ENCODE measurements at places on chromosomes 5 and 9. TPM values are rescaled to one million over a fixed set of nuclear protein-coding genes. Genes with fewer than 3 reads are reported as not detected.

CD14 gene
- total RNA-seq = not detected

GRCh38 chr5:134055015-134055414 is 50.2 kb upstream of the VDAC1 start:
- H3K4me3 ChIP-seq = no peak overlapping the region
- no peak for DNase-seq
- H3K27ac ChIP-seq = no peak overlapping the region
- H3K27me3 ChIP-seq = no peaks in the 10 kb centered on the region
- no peaks in the 10 kb centered on the region for H3K4me1 ChIP-seq

GRCh38 chr5:148875205-148875875 is 48.9 kb downstream of the ADRB2 start:
- H3K27me3 ChIP-seq = no peaks in the 10 kb centered on the region
- no peak overlapping the region for H3K27ac ChIP-seq
- H3K4me1 ChIP-seq = peaks cover 21% of the 10 kb centered on the region
- no peak overlapping the region for H3K4me3 ChIP-seq
- H3K36me3 ChIP-seq = no peaks in the 10 kb centered on the region

PCDHGA2 gene
- total RNA-seq = 0.04 TPM

UQCRQ gene
- total RNA-seq = 179 TPM

DNA sequence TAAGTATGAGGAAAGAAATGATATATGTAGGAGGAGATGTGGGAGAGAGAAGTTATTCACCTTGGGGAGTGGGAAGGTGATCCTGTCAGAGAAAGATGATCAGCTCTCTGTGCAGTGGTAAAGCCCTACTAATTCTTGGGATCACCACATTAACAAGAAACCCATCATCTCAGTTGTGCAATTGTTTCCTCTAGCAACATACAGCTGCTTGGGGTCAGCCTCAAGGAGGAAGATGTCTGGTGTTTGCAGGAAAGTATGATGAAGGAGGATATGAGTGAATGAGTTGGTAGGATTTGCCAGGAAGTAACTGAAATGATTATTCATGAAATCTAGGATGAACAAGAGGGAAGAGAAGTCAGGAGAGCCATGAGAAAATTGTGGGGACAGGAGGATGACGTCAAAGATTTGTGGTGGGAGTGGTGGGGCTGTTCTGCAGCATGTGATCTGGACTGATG is 50.1 kb downstream of the TNFSF8 start:
- DNase-seq = no peak
- no peak overlapping the region for H3K4me3 ChIP-seq
- peaks cover 5% of the 10 kb centered on the region for H3K4me1 ChIP-seq
- no peaks in the 10 kb centered on the region for H3K27me3 ChIP-seq
- no peaks in the 10 kb centered on the region for H3K36me3 ChIP-seq

- H3K4me1 ChIP-seq = peaks cover 66% of the 10 kb centered on the region
- H3K27me3 ChIP-seq = no peaks in the 10 kb centered on the region
- peaks cover 20% of the 10 kb centered on the region for H3K36me3 ChIP-seq
- DNase-seq = peak; percentile 71
- H3K27ac ChIP-seq = peak overlapping the region; percentile 97
- H3K4me3 ChIP-seq = peak overlapping the region; percentile 94
These were observed 1.3 kb upstream of the EBF1 start for GRCh38 chr5:159100782-159101646.

GRXCR2 gene
- total RNA-seq = not detected

PCDHGB3 gene
- total RNA-seq = 19.5 TPM

DNA sequence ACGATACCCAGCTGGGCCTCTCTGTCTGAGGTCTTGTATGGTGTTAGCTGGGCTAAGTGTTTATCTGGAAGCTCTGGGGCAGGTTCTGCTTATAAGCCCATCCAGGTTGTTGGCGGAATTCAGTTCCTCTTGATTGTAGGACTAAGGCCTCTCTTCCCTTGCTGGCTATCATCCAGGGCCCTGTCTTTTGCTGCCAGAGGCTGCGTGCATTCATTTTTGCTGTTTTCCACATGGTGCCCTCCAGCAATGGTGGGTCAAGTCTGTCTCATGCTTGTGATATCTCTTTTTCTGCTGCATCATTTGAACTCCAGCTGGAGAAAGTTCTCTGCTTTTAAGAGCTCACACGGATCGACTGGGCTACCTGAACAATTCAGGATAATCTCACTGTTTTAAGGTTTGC is 105.7 kb upstream of the ZNF618 start:
- no peak overlapping the region for H3K4me3 ChIP-seq
- H3K27me3 ChIP-seq = no peaks in the 10 kb centered on the region

TMOD1 gene
- 0.25 TPM for total RNA-seq

- no peaks in the 10 kb centered on the region for H3K36me3 ChIP-seq
- no peak overlapping the region for H3K27ac ChIP-seq
- H3K4me1 ChIP-seq = no peaks in the 10 kb centered on the region
- no peaks in the 10 kb centered on the region for H3K27me3 ChIP-seq
These were observed 52.7 kb downstream of the MSX2 start for GRCh38 chr5:174777111-174777510.

GRCh38 chr5:140965905-140966292 is 377 bp upstream of the PCDHAC2 start:
- no peak for DNase-seq
- no peak overlapping the region for H3K27ac ChIP-seq
- H3K27me3 ChIP-seq = no peaks in the 10 kb centered on the region
- H3K36me3 ChIP-seq = no peaks in the 10 kb centered on the region
- peaks cover 4% of the 10 kb centered on the region for H3K4me1 ChIP-seq

FAM169A gene
- not detected for total RNA-seq

NMUR2 gene
- not detected for total RNA-seq

GRCh38 chr5:74042559-74042958 is 416.6 kb downstream of the ARHGEF28 start:
- no peaks in the 10 kb centered on the region for H3K27me3 ChIP-seq
- no peaks in the 10 kb centered on the region for H3K36me3 ChIP-seq
- H3K4me3 ChIP-seq = no peak overlapping the region
- H3K27ac ChIP-seq = no peak overlapping the region

LPAR1 gene
- total RNA-seq = not detected

TAS2R1 gene
- not detected for total RNA-seq

- H3K36me3 ChIP-seq = no peaks in the 10 kb centered on the region
- H3K4me3 ChIP-seq = no peak overlapping the region
- no peaks in the 10 kb centered on the region for H3K4me1 ChIP-seq
- no peak for DNase-seq
- no peak overlapping the region for H3K27ac ChIP-seq
- H3K27me3 ChIP-seq = no peaks in the 10 kb centered on the region
These were observed 8.9 kb upstream of the NUP214 start for GRCh38 chr9:131116281-131117120.

DNA sequence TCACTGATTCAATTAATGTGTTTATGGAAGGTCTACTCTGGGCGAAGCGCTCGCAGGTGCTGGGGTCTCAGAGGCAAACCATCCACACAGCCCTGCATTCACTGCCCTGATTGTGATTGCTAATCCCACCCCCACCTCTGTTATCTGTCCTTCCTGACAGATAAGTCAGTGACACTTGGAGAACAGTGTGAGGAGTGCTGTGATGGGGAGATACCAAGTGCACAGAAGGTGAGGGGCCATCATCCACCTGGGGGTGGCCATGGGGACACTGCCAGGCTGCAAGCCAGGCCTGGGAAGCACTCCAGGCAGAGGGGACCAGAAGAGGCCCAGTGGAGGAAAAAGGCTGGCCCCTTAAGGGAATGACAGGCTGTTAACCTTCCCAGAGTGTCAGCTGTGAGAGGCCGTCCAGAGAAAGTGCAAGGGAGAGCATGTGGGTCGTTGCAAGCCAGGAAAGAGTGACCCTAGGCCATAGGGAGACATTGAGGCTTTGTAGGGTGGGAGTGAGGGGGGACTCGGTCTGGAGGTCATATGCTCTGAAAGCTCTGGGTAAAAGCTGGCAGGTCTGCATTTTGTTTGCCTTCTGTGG is 18.0 kb downstream of the IL9 start:
- H3K4me3 ChIP-seq = no peak overlapping the region
- no peaks in the 10 kb centered on the region for H3K36me3 ChIP-seq

SLCO6A1 gene
- not detected for total RNA-seq

DNA sequence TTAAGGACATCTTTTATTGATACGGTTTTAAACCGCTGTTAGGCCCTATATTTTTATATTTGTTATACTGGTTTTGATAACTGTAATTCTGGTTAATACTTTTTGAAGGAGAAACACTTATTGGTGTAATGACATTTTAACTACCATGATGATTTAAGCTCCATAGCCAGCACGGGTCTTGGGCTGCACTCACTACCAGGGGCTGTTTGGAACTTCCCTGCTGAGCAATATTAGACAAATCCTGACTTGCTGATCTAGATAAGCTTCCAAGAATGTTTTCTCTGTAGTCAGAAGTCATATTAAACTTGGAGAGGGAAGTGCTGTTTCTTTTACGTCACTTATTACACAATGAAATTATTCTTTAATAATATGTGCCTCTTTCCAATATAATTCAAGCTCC is 540.0 kb upstream of the GRAMD2B start:
- H3K4me1 ChIP-seq = no peaks in the 10 kb centered on the region
- H3K4me3 ChIP-seq = no peak overlapping the region
- H3K27ac ChIP-seq = no peak overlapping the region
- no peak for DNase-seq
- no peaks in the 10 kb centered on the region for H3K36me3 ChIP-seq
- no peaks in the 10 kb centered on the region for H3K27me3 ChIP-seq

GRCh38 chr5:174610968-174611367 is 113.4 kb upstream of the MSX2 start:
- H3K4me3 ChIP-seq = no peak overlapping the region
- H3K36me3 ChIP-seq = no peaks in the 10 kb centered on the region
- no peaks in the 10 kb centered on the region for H3K27me3 ChIP-seq
- H3K4me1 ChIP-seq = no peaks in the 10 kb centered on the region

- no peaks in the 10 kb centered on the region for H3K36me3 ChIP-seq
- H3K4me3 ChIP-seq = no peak overlapping the region
- DNase-seq = no peak
- no peak overlapping the region for H3K27ac ChIP-seq
- no peaks in the 10 kb centered on the region for H3K27me3 ChIP-seq
These were observed 11.6 kb downstream of the C9orf57 start for GRCh38 chr9:72048850-72049249.

- H3K4me1 ChIP-seq = no peaks in the 10 kb centered on the region
- no peak overlapping the region for H3K4me3 ChIP-seq
- H3K27me3 ChIP-seq = no peaks in the 10 kb centered on the region
- no peak overlapping the region for H3K27ac ChIP-seq
- no peak for DNase-seq
These were observed 81.8 kb downstream of the NFIB start for GRCh38 chr9:14232111-14232510.

Data from Karpas-422 (cell line).